ENCODE measurements at places on chromosomes 7 and 10.

DNA sequence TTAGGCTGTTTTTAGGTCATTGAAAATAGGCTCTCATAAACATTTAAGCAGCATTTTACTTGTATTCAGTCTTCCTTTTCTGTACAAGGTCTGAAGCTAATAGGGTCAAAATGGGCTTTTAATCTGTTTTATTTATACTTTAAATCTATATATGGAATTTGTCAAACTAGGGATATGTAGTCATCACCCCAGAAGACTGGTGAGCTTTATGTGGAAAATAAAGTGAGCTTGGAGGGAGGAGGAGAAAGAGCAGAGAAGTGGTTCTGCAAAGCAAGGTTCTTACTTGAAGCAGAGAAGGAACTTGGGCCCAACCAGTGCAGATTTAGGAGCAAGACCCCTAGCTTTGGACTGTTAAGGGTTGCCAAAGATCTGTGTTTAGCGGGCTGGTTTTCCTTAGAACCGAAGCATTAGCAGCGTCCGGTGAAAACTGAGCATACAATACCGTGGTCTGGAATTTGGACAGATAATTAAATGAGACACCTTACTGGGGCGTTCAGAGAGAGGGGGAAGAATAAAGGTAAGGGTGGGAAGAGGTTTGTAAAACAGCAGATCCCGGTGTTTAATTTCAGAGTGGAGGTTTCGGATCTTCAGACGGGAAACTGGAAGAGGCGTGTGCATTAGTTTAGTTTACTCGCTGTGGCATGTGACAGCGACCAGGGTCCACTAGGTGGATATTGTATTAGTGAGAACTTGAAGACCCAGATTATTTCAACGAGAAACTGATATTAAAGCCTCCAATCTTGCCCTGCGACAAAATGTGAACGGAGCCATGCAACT is 2.4 kb downstream of the BAMBI start:
- no peak for DNase-seq

DNA sequence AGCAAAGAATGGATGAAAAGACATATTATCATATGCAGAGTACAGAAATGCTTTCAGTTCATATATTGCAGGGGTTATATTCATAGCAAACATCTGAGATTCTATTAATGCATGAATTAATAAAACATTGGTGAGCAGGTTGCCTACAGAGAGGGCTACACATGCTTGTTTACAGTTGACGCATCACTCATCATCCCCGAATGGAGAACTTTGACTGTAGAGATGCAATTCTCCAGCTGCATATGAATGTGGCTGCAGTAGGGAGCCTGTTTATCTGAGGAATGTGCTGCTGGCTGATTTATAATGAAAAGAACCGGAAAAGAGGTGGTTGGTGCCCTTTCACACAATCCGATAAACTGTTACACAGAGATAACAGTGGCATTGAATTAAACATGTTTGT is 116.5 kb downstream of the GRM3 start:
- no peak for DNase-seq

GRCh38 chr10:69051303-69051702 is 36.6 kb upstream of the SRGN start:
- no peak for DNase-seq

DNA sequence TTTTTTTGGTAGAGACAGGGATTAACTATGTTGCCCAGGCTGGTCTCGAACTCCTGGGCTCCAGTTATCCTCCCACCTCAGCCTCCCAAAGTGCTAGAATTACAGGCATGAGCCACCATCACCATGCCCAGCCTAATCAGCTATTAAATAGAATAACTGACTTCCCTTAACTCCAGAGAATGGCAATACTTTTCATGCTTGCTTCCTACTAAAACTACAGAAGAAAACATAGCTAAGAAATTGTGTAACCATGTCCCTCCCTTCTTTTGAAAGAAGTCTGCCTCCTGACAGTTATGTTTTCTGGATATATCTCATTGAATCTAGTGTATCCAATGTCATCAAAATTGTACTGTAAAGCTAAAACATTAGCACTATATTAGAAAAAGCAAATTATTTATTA is 95.6 kb downstream of the KMT2C start:
- DNase-seq = no peak

- no peak for DNase-seq
Measured at GRCh38 chr10:99915414-99915813, 94.3 kb downstream of the DNMBP start.

DNA sequence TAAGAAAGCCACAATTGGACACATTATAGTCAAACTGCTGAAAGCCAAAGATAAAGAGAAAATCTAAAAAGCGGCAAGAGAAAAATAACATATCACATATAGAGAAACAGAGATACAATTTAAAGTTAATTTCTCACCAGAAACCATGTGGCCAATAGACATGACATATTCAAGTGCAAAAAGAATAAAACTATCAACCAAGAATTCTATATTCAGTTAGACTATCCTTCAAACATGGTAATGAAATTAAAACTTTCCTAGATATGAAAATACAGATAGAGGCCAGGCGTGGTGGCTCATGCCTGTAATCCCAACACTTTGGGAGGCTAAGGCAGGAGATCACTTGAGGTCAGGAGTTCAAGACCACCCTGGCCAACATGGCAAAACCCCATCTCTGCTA is 129.1 kb upstream of the RNF32 start:
- no peak for DNase-seq

DNA sequence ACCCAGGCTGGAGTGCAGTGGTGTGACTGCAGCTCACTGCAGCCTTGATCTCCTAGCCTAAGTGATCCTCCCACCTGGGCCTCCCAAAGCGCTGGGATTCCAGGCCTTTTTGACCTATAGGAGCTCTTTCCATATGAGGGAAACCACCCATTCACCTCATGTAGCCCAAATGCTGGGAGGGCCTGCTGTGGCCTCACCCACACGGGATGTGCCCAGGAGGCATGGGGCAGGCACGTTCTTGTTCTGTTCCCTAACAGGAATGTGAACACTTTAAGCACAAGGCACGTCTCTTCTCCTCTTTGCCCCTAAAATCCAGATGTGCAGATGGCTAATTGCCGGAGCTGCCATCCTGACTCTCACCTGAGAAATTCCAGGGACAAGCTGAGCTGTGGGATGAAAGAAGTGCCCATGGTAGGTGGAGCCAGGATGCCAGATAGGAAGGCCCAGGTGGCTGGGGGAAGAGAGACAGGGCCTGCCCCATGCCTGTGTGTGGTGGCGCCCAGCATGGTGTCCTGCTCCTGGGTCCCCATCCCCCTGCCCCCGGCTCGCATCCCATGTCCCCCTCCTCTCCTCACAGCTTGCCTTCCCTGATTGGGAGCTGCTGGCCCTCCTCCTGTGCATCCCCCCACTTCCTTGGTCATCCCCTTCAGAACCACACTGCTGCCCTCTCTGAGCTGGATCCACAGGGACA is 17.3 kb downstream of the CAMK2B start:
- DNase-seq = no peak

- no peak for DNase-seq
Measured at GRCh38 chr10:6171881-6172695, 30.6 kb upstream of the PFKFB3 start.

DNA sequence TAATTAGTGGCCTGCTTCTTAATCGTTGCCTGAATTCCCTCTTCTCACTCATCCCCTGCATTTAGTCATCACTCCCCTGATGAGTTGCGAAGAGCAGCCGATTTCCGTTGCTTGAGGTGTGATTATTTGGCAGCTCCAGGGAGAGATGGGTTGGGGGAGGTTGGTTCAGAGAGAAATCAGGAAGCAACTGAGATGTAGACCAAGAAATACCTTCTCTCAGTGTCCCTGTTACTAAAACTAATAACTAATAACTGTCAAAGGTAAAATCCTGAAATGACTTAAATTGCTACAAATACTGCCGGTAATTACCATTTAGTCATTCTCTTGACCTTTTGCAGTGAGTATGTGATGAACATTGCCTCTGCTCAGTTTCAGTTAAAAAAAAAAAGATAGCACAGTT is 76.9 kb downstream of the ELMO1 start:
- no peak for DNase-seq

GRCh38 chr10:105783936-105784483 is 1142.9 kb downstream of the SORCS3 start:
- no peak for DNase-seq

DNA sequence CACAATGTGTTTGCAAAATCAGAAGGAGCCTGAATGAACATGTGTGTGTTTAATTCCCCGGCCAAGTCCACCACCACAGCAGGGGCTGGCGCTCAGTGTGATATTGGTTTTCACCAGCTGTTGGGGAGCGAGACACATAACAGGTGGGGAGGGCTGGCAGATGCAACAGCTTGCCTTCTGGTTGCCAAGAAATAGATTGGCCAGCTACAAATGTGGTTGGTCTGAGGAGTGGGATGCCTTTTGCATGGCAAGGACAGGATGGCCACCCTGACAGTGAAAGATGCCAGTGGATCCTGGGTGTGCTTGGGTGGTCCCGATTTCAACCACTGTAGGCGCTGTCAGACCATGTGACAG is 292.5 kb upstream of the FZD8 start:
- no peak for DNase-seq

- no peak for DNase-seq
Measured at GRCh38 chr10:88672041-88672440, 7.8 kb downstream of the LIPF start.

DNA sequence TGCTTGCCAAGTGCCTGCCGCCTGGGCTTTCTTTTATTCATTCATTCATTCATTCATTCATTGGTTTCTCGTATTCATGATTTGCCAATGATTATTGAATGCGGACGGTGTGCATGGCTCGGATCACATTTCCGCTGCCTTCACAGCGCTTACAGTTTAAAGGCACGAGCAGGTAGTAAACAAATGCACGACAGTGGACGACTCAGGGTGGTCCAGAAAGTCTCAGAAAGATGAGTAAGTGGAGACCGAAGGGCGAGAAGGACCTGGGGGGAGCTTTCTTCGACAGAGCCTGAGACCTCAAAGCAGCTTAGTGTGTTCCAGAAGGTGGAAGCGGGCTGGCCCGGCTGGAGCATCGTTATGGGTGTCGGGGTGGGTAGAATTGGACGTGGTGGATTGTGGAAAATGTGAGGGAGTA is 506 bp downstream of the MCM10 start:
- DNase-seq = no peak

DNA sequence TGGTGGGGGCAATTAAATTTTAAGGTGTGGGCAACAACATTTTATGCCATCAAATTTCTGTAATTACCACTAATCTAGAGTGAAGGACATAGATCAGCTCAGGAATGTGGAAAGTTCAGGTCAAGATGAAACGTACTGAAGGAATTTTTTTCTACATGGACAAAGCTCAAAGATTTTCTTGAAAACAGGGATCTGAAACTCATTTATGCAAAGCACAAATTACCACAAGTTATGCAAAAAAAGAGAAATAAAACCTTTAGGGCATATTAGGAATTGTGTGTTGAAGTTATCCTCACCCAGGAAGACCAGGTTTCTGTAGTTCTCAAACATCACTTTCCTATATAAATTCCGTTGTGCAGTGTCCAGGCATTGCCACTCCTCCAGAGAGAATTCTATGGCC is 18.9 kb downstream of the ZNF680 start:
- DNase-seq = no peak

- DNase-seq = peak; percentile 27
Measured at GRCh38 chr7:22726345-22726906, 574 bp upstream of the IL6 start.

DNA sequence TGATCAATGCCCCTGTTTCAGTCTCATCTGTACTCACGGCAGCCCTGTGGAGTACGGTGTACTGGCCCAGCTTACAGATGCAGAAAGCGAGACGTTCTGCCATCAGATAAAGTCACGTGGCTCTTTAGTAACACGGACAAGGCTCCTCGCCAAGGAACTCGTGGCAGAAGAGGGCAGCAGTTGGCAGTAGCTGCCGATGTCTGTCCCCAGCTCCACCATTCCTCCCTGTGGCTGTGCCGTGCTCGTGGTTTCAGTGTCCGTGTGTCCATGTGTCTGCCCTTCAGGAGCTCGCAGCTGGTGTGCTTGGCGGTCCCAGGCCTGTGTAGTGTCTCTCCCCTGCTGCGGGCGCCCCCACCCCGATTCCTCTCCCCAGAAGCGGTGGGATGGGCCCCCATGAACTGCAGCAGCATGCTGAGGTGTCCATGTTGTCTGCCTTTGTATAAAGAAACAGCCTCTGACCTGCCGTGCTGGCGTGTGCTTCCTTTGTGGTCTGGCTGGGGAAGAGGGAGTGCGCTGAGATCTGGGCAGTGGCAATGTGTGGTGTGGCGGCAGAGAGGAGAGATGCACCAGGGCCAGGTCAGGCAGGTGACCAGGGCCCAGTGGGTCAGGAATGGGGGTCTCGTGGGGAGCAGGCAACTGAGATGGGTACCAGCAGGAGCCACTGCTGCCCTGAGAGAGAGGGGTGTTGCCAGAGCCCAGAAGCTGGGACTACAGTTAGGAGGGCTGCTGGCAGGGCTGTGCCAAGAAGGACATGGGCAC is 9.8 kb downstream of the RHBDD2 start:
- DNase-seq = no peak

GRCh38 chr7:94368371-94368791 is 26.3 kb upstream of the COL1A2 start:
- peak; percentile 62 for DNase-seq

DNA sequence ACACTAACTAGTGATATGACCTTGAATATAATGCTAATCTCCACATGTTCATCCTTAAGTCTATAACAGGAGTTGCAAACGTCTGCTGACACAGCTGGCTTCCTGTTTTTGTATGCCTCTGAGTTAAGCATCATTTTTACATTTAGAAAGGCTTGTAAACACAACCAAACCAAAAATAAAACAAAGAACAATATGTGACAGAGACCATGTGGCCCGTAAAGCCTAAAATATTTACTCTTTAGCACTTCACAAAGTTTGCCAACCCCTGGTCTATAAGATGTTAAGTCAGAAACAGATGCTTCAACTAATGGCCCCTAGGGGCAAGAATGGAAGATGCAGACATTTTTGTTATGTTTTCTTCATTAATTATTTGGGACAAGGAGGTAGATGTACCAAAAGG is 109.3 kb downstream of the CPEB3 start:
- DNase-seq = no peak

GRCh38 chr7:20310963-20311742 is 19.5 kb upstream of the ITGB8 start:
- no peak for DNase-seq

DNA sequence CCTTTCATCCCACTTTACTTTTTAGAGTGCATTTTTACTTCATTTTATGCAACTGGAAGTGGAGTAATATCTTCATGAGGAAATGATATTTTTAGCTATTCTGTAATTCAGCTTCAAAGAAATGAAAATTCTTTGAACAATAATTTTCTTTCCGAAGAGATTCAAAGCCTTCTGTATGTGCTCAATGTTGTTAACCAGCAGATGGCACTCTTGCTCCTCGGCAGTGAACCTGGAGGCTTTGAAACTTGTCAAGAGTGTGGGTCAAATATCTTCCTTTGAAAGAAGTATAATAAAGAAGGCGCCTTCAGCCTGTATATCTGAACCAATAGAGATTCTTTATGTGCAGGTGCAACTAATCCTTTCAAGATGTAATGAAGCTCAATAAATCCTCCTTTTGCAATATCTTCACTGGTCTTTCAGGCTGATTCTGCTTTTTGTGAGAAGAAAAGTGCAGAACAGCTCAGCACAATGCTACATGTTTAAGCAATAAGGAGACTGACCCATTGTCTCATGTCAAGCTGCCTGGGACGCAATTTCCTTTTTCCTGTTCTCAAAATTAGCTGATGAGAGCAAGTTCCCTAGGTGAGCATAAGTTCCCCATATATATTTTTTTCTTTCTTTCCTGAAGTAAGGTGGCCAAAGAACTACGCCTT is 258.4 kb downstream of the SEMA3A start:
- peak; percentile 24 for DNase-seq

Measured in NCI-H1105 (cell line).